Stimulated activated CD4-positive, alpha-beta T cell treated with anti-CD3 and anti-CD28 coated beads, Interleukin-1b, Interleukin-23, amount 100 ng/mL, for 1 hour (primary cell): ENCODE measurements at places on chromosomes 4 and X.

GRCh38 chr4:153785910-153786721, 2.8 kb downstream of the SFRP2 start:
- DNase-seq: no peak

DNA sequence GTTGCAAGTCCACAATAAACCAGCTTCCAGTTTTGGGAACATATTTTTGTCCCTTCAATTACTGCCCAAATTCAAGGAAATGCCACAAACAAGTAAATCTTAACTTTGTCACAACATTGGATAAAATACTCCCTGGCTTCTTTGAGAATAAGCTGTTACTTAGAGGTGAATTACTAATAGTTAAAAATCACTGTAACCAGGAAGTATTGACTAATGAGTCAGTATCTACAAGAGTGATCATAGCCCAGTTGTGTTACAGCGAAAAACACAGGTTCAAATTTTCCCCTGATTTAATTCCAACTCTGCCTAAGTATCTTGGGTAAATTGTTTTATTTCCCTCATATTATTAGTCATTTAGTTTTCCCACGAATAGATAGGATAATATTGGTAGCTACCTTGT, 291.2 kb upstream of the PPARGC1A start:
- DNase-seq: no peak

- DNase-seq: no peak
These were observed 364.0 kb upstream of the SPANXN4 start for GRCh38 chrX:142661696-142662095.

DNA sequence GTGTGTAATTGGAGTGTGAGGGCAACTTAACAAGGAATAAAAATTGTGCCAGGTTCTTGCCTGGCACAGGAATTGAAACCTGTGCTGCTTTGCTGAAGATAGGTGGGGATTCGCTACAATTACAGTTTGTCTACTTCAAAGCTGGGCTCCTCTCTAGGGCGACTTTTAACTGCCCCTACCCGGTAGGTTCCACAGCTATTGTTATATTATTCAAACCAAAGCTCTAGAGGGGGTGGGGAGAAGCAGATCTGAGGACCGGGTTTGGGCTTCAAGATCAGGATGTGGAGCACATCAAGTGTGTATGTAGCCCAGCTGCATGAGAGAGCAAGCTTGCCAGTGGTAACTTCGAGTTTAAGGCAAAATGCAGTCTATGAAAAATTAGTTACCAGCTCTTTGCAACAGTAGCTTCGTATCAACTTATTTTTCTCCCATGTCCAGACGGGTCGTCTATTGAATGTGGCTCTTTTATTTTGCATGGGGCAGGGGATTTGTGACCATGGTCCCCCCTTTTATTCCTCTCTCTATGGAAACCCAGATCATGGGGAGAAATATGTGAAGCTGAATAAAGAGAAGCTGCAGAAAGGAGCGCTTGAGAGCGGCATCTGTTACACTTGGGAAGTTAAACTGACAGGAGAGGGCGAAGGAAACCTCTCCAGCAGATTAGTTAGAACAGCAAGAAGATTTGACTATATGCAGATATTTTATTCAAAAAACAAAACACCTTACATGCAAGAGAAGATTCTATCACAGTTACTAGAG, 3.2 kb upstream of the POU3F4 start:
- DNase-seq: no peak

- DNase-seq: no peak
These were observed 74.8 kb upstream of the PACRGL start for GRCh38 chr4:20625426-20625825.

DNA sequence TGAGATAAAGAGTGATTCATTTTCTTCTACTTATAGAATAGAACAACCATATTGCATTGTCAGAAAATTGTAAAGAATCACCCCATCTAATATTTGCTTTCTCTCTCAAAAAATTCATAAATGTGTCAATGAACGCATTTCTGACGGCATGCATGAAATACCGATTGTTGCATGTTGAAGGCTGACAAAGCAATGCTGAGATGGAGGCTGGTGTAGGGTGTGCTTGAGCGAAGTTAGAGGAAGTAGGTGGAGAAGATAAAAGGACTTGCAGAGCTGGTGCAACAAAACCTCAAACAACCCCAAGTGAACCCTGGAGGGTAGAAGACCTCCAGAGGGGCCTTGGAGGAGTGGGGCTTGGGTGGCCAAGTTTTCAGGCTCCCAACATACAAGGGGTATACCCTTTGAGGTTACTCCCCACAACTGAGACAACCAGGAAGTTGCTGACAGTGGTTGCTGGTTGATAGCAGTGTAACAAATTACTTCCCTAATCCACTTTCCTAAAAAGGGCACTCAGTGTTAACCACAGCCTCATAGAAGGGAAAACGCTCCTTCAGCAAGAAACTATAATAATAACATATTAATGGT, 452.7 kb downstream of the NLGN4X start:
- no peak for DNase-seq

GRCh38 chr4:857461-857860, 31.5 kb upstream of the CPLX1 start:
- DNase-seq: no peak

- DNase-seq: no peak
These were observed 124.8 kb upstream of the SORBS2 start for GRCh38 chr4:185936650-185937376.

- no peak for DNase-seq
These were observed 74.9 kb upstream of the CBR4 start for GRCh38 chr4:169084954-169085353.

DNA sequence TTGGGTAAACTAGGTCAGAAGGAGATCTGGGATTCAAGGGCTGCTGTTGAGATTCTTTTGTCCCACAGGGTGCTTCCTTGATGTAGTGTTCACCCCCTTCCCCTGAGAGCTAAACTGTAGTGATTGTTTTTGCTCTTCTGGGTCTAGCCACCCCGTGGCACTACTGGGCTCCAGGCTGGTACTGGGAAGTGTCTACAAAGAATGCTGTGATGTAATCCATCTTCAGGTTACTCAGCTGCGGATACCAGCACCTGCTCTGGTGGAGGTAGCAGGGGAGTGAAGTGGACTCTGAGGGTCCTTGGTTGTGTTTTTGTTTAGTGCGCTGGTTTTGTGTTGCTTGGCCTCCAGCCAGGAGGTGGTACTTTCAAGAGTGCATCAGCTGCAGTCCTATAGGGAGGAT, 365.5 kb downstream of the ZNF674 start:
- DNase-seq: no peak

DNA sequence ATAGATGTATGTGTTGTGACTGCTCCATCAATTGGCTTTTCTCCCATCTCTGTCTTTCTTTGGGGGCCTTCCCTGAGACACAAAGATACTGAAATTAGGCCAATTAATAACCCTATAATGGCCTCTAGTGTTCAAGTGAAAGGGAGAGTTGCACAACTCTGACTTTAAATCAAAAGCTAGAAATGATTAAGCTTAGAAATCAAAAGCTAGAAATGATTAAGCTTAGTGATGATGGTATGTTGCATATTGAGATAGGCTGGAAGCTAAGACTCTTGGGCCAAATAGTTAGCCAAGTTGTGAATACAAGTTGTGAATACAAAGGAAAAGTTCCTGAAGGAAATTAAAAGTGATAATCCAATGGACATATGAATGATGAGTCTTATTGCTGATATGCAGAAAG, 452.9 kb upstream of the AGA start:
- DNase-seq: no peak

- no peak for DNase-seq
These were observed 187.6 kb downstream of the DCLK2 start for GRCh38 chr4:150265806-150266205.

DNA sequence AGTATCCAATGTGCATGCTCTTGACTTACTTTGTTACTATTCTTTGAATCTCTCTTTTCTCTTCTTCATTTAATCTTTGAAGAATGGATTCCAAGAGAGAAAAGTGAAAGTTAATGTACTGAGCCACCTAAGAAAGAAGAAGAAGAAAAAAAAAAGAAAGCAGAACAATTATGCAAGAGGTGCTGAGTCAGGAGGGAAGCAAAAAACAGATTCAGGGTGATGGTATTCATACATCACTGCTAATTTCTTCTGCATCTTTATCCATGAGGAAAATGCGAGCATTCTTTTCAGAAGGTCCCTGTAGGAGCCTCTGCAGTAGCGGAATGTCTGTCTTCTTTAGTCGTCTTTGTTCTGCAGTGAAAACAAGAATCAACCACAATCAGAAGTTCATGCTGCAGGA, 43.9 kb downstream of the RASSF6 start:
- DNase-seq: no peak

- no peak for DNase-seq
These were observed 7.8 kb upstream of the PPARGC1A start for GRCh38 chr4:23897564-23898109.

GRCh38 chr4:151530230-151530629, 121.3 kb downstream of the FHIP1A start:
- DNase-seq: no peak

- no peak for DNase-seq
These were observed 172.5 kb downstream of the PPP3CA start for GRCh38 chr4:101174679-101175345.

- no peak for DNase-seq
These were observed 51.4 kb upstream of the HGFAC start for GRCh38 chr4:3390288-3390811.

GRCh38 chrX:11893933-11894710, 136.1 kb downstream of the MSL3 start:
- DNase-seq: no peak

- peak; percentile 46 for DNase-seq
These were observed 63.6 kb downstream of the SPINK2 start for GRCh38 chr4:56757821-56758411.

GRCh38 chr4:80062527-80062926, 10.5 kb downstream of the ANTXR2 start:
- DNase-seq: no peak

GRCh38 chr4:113116414-113117357, 67.2 kb downstream of the ANK2 start:
- no peak for DNase-seq

DNA sequence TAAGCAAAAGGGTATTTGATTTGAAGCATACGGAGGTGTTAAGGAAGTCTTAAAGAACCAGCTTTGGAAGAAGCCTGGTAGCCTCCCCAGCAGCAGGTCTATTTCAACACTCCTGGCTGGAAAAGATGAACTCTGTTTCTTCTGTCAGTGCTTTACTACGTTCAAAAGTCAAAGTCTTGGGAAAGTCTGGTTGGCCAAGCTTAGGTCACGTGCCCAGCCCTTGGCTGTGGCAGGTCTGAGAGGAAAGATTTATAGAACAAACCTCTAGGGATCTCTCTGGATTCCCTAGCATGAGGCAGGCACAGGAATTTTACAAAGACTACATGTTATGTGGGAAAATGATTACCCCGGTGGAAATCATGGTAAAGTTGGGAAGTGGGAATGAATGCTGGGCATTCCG, 8.6 kb upstream of the ARHGAP10 start:
- DNase-seq: no peak

- no peak for DNase-seq
These were observed 177.9 kb downstream of the CBR4 start for GRCh38 chr4:168831919-168832762.

DNA sequence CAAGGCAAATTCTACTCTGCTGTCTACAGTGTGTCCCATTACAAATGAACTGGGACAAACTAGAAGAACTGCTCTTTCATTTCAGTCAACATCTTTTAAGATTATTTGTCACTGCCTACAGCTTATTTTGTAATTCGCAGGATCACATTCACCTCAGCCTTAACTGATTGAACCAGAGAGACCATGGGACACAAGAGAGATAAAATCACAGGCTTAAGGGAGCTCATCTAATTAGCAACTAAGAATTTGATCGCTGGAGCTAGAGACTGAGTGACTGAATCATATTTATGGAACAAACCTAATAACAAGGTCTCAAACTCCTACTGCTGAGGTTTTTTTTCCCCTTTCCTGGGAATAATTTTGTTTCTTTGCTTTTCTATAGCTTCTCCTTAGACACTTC, 898.2 kb downstream of the PCDH18 start:
- DNase-seq: no peak

DNA sequence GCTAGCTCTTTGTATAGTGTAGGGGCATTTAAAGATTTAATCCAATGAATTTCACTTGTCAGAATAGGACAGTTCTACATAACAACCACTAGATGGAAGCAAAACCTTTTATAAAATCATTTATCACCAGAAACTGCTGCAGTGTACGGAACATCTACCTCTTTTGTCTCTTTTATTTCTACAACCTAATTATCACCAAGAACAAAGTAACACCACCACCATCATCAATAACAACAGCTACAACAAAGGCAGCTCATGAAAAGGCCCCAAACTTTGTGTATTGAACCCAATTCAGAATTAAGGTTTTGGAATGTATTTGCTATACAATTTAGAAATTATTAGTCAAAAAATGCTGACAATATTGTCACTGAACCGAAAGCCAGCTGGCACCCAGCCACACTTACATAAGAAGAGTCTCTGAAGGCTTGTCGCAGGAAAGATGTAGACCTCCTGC, 260.9 kb upstream of the RPS6KA3 start:
- no peak for DNase-seq

- DNase-seq: no peak
These were observed 77.9 kb upstream of the AFF2 start for GRCh38 chrX:148422526-148422925.

DNA sequence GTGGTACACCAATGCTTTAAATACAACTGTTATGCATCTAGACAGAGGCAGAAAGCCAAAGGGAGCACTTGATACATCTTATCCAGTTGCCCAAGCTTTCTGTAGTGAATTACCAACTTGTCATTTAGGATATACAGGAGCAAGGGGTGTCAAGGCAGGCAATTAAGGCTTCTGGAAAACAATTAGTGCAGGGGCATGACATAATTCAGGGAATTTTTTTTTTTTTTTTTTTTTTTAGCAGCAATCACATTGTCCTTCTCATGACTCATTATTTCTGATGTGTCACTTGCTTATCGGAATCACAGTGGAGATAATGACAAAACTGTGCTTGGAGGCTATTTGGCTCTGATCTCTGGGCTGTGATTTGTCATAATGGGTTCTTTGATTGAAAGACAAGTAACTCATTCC, 259.5 kb downstream of the ARHGAP24 start:
- no peak for DNase-seq

DNA sequence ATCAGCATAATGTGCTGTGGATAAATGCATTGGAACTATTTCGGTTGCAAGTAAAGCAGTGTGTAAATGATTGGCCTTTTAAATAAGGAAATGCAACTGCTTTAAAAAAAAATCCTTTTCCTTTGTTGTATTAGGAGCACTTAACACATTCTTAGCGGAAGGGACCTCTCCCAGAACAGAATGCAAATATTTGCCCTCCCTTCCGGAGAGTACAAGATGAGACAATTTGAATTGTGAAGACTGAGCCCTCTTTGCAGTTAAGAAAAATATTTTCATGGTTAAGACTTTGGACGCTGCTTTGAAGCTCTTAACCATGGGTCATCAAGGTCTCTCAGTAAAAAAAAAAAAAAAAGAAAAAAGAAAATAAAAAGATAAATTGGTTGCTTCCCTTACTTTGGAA, 9.5 kb upstream of the NOX1 start:
- no peak for DNase-seq

DNA sequence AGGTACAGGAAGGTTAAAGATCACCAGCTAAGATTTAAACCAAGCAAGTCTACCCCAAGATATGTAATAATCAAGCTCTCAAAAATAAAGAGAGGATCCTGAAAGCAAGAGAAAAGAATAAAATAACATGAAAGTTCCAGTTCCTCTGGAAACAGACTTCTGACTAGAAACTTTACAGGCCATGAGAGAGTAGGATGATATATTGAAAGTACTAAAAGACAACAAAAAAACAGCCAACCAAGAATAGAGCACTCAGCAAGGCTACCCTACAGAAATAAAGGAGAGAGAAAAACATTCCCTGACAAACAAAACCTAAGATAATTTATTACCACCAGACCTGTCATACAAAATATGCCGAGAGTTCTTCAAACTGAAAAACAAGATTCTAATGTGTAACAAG, 450.5 kb downstream of the ARAP2 start:
- no peak for DNase-seq

- DNase-seq: no peak
These were observed 107.0 kb downstream of the REPS2 start for GRCh38 chrX:17053502-17053901.
